ENCODE measurements at places on chromosomes 2 and 18.

DNA sequence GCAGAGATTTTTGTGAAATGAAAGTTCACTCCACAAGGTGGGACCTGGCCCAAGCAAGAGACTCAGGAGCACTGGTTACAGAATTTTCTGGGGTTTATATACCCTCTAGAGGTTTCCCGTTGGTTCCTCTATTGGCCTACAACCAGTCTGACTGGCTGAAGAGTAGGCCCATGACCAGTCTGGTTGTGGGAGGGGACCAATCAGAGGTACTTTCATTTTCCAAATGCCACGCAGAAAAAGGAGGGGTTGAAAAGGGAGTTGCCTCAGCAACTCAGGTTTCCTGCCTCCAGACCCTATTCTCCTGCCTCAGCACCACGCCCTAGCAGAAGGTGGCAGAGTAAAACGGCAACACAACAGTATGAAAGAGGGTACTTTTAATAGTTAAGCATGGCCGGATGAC is 98.4 kb downstream of the COLEC12 start:
- DNase-seq: no peak

- DNase-seq: no peak
These were observed 654.9 kb downstream of the ADCYAP1 start for GRCh38 chr18:1559563-1559962.

DNA sequence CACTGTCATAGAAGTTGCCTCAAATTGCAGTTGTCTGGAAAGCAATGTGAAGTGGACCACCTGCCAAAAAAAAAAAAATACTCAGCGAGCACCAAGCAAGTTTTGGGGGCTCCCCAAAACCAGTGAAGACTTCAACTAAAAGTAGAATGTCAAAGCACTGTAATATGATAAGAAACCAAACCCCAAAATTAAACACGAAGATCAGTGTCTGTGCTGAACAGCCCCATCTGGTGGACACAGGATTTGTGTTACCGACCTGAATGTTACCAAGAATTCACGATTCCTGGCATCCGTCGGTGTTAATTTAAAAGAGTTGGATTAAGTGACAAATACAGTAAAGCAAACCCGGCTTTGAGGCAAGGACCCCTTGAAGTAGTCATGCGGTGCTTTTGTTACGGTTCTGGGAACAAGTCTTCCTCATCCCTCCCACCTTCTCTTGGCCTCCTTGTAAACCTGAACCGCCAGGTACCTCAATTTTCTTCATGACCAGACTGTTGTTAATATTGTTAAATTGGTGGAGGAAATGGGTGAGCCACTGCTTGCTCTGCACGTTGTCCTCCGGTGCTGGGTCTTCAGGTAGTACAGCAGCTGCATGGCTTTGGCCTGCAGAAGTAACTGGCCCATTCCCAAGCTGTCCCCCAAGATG is 31.3 kb upstream of the SSB start:
- peak; percentile 48 for DNase-seq

DNA sequence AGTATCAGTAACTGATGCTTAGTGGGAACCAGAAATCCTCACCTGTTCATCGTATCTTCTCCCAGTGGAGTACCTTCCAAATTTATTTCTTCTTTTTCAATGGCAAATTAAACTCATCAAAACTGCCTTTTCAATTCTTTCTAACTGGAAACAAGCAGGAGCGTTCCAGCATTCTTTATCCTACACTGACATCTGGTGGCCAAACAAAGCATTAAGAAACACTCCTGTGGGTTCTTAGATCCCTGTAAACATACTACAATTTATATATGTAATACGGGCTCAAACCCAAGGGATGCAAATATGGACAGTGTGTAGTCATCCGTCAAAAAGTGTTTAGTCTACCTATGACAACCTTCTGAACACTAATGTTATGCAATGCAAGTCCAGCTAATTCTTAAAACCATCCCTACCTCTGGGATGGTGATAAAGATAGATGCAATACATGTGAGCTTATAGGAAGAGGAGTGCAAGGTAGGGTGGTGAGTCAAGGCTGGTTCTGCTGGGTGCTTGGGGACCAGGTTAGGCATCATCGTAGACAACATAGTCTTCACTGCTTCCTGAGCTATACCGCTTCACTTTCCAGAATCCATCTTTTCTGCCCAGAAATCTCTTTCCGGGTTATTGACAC is 375.0 kb downstream of the CTNNA2 start:
- DNase-seq: peak; percentile 45

DNA sequence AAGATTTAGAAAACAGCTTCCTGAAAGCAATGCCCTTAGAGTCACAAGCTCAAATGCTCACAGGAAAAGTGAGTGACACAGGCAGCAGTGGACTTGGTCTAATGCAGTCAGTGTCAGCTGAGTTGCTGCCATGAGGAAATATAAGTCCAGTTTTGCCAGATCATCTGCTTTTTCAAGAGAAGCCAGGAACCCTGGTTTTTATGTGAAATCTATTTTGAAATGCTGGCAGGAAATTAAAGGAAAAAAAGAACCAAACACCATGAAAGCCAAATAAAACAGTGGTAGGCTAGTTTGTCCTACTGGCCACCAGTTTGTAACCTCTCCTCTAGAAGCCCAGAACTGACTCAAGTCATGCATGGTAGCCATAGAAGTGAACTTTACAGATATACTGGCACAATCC is 109.2 kb downstream of the THADA start:
- no peak for DNase-seq

- DNase-seq: no peak
These were observed 51.0 kb upstream of the BOD1L2 start for GRCh38 chr18:57095884-57096283.

GRCh38 chr18:69866212-69866611 is 81.5 kb downstream of the CD226 start:
- no peak for DNase-seq

DNA sequence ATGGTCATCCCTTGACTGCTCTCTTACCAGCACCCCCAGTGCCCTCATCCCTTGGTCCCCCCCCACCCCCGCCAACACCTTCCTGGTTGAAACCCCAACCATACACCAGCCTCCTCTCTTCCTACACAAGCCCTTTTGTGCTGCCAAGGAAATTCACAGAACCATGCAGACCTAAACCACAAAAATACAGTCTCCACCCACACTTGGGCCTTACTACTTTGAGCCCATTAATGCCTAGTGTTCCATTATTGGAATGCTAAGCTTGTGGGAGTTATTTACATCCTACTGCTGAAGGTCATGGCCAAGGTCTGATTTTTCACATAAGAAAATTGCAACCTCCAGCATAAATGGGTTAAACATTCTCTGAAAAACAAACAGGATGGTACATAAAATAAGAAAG is 4.1 kb upstream of the CRACDL start:
- DNase-seq: no peak

- DNase-seq: no peak
These were observed 108.8 kb upstream of the ITGB6 start for GRCh38 chr2:160308915-160309314.

DNA sequence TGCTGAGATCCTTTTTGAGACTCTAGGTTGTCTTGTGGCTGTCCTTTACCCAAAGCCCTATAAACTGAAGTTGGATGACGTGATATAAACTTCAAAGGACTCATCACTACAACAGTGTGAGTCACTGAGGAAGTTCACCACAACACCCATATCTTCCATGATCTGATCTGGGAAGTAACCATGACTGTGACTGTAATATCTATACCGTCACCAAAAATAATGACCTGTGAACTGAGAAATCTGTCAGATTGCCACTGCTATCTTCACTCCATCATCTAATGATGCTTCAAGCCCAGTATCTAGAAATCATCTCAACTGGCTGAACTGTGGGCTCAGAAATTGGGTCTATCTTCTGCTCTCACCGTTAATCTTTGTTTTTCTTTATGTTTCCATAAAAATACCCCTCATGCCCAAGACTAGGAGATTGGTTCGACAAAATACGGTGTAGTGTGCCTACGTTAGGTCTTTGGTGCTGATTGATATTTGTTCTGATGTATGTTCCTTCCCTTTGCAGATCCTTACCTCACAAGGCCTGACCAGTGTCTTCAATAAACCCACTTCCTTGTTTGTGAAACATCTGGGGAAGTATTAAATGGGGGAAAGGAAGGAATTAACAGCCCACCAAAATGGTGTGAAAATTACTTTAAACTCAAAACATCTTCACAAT is 78.2 kb downstream of the MYL12B start:
- no peak for DNase-seq

DNA sequence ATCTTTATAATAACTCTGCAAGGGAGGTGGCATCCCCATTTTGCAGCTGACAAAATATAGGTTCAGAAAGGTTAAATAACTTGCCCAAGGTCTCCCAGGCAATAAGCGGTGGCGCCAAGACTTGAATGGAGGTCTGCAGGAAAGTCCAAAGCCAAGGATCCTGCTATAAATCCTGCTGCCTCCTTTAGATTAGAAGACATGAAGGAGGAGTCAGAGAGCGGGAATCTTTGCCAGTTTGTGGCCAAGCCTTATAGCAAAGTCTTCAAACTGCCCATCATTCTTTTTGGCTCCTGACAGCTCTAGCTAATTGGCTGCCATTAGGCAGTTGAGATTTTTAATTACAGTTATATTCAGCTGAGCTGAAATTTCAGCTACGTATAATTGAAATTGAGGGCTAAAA is 114.3 kb downstream of the C1D start:
- no peak for DNase-seq

- DNase-seq: no peak
These were observed 2.0 kb upstream of the ANKRD29 start for GRCh38 chr18:23664674-23665073.

GRCh38 chr2:100988630-100989417 is 13.3 kb upstream of the RPL31 start:
- DNase-seq: no peak

- no peak for DNase-seq
These were observed 226.0 kb upstream of the THSD7B start for GRCh38 chr2:136539355-136539754.

DNA sequence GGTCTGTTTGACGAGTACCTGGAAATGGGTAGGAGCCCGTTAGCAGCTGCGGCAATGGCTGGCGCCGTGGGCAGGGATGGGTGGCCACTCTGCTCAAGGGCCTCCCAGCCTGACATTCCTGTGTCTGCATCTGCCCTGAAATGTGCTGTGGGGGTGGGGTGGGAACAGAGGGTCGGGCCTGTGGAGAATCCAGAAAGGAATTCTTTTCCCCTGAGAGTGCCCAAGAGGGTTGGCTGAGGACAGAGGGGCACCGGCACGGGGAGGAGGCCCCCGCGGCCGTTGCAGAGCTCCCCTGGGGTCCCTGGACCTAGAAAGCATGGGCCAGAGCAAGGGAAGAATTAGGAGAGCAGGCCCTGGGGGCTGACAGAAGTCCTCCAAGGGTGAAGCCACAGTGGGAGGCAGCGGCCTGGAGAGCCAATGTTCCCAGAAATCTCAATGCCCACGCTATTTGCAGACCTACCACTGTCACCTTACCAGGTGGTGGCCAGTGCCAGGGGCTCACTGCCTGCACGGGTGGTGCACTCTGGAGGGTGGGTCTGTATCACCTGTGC is 27.8 kb downstream of the ANO7 start:
- no peak for DNase-seq

DNA sequence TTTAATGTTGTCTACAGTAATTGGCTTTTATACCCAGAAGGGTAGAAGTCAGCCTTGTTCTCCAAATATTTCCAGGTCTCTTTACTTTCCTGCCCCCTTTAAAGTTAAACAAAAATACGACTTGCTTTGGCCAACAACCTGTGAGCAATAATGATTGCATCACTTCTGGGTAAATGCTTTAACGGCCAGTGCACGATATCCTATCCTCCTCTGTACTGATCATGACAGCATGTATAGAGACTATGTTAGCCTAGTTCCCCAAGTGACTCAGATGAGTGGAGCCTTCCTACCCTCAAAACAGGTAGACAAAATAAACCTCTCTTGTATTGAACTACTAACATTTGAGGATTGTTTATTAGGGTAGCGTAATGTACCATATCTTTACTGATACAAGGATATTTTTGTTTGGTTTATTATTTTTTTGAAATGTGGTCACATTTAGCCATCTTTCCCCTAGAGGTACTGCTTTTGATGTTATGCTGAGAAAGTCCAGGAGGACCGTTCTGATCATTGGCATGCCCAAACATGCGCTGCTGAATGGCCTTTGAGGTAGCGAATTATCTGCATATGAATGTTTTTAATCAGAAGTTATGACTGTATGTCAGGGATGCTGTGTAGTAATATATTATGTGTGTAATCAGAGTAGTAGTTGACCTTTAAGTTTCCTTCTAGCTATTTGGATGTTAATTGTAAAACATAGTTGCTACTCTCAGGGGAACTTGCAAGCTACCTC is 262.6 kb upstream of the DCC start:
- DNase-seq: no peak

DNA sequence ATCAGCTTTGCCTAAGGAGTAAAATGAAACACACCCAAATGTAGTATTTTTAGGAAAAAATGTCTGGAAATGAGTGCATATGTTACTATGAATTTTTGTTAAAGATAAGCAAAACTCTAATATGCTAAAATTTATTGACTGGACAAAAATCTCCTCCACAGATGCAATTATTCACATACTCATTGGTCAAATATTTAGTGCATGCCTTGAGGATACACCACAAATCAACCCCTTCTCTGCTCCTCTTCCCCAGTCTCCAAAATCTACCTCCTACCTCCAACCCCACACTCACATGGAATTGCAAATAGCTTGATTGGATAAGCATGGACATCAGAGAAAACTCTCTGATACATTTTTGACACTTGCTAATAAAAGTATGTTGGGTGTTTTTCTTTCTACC is 95.6 kb upstream of the CDC42EP3 start:
- DNase-seq: no peak

DNA sequence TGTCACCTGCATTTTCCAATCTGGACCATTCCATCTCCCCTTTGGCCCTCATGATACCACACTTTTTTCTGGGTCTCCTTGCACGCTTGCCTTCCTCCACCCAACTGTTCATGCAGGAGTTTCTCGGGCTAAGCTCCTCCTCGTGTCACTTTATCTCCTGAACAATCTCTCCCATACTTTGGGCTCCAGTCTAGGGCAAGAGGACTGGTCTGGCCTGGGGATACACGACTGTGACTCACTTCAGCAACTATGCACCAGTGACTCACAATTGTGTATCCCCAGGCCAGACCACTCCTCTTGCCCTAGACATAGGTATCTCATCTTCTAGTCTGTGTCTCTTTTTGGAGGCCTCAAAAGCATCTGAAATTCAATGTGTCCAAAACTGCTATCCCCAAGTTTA is 149.4 kb upstream of the PTPRM start:
- DNase-seq: no peak

DNA sequence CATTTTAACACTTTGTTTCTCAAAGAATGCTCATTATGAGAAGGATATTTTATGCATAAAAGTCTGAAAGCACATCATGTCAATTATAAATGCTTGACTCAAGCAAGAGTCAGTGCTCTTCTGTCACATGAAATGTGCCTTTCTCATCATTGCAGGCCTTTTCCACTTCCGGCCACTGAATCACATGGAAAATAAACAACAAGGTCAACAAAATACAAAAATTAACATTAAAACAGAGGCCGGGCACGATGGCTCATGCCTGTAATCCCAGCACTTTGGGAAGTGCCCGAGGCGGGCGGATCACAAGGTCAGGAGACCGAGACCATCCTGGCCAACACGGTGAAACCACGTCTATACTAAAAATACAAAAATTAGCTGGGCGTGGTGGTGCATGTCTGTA is 480.6 kb downstream of the SPAG16 start:
- DNase-seq: no peak

- no peak for DNase-seq
These were observed 28.5 kb downstream of the CYP27C1 start for GRCh38 chr2:127191331-127192219.

GRCh38 chr2:196277002-196277401 is 105.6 kb upstream of the STK17B start:
- DNase-seq: no peak

GRCh38 chr2:44947028-44947375 is 5.5 kb downstream of the SIX3 start:
- DNase-seq: no peak

Measured in left renal pelvis (tissue), 4 donors.